Mammary epithelial cell (primary cell): ENCODE measurements at places on chromosomes 1 and 21. TPM values are rescaled to one million over a fixed set of nuclear protein-coding genes. Genes with fewer than 3 reads are reported as not detected.

HSPB7 gene
- total RNA-seq, result 0.17 TPM

KCND3 gene
- total RNA-seq, result 0.48 and 0.64 TPM in 2 replicates

RHD gene
- not detected for total RNA-seq

PPT1 gene
- 22.5 TPM for total RNA-seq

SH3BGRL3 gene
- 15.8 TPM for total RNA-seq

SELE gene
- not detected in 2 replicates for total RNA-seq

COL9A2 gene
- total RNA-seq, result 0.37 and 0.40 TPM in 2 replicates

UBE2U gene
- not detected for total RNA-seq

WDR64 gene
- total RNA-seq, result not detected in 2 replicates
